ENCODE measurements at places on chromosomes 3 and 15.

DNA sequence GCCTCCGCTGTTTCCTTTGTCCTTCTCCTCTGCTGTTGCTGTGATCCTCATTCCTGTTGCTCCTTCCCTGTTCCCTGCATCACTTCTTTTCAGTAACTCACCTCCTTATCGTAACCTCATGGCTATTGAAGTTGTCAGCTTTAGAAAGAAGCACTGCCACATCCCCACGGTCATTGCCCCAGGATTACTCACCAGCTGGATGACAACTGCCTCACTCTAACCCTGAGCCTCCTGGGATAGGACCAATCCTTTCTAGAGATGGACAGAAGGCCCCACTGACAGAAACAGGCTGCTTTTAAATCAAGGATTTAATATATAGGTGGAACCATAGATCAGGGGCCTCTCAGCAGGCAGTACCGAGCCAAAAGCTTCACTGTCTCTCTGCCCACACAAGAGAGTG is 4.1 kb downstream of the FHIT start:
- no peak for DNase-seq

GRCh38 chr15:33296856-33297255 is 13.9 kb upstream of the RYR3 start:
- no peak for DNase-seq

GRCh38 chr15:30928076-30928475 is 24.4 kb downstream of the FAN1 start:
- no peak for DNase-seq

DNA sequence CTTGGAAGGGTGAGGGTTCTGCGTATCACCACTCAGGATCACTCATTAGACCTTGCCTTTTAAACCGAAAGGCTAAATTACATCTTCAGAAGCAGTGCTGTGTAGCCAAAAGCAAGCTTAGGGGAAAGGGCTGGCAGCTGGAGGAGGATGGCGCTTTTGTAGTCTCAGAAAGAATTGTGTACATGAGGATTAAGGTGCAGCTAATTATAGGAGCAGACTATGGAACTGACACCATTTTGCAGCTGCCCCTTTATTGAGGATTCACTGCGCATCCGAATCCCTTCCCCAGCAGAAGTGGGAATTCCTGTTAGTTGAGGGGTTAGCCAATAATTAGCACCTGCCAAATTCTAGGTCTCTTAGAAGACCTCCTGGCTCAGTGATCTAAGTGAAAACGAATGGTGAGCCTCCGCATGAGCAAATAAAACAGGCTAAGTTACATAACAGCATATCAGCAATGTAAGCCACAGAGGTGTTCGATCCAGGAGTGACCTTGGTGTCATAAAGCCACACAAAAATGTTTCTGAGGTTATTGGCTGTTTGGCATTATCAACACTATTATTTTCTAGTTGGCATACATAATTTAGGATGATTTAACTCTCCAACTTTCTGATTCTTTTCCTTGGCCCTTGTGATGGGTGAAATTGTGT is 42.6 kb upstream of the SEMA6D start:
- no peak for DNase-seq

- no peak for DNase-seq
Observed at GRCh38 chr3:156582532-156583183, 27.7 kb upstream of the SSR3 start.

DNA sequence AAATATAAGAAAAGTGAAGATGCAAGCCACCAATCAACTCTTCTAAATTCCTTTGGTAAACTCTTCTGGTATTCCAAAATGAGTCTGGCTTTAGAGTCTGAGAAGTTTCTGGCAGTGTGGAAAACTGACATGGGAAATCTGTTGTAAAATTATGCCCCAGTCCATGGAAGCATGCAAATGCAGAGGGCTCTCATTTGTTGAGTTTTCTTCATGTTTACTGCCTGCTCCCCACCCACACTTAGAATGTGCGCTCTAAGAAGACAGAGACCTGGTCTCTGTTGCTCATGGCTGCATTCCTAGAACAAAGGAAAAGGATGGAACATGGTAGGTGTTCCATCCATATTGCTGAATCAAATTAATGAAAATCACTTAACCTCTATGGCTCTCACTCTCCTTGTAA is 411.8 kb upstream of the PDZRN3 start:
- DNase-seq: no peak

DNA sequence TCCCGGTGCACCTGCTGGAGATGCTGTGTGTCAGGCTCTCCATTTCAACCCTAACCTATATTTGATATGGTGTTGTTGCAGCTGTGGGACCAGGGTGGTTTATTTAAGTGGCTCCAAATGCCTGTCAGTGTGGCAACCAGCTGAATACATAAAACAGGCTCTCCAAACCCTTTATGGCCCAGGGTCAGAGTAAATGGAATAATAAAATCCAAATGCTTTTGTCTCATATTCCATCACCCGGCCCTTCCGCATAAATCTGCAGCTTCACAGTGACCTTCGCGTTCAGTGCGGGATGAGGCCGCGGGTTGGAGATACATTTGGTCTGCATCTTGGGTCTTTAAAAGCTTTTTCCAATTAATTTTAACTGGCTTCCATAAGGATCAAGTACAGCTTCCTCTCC is 382.1 kb upstream of the NR2F2 start:
- DNase-seq: no peak

DNA sequence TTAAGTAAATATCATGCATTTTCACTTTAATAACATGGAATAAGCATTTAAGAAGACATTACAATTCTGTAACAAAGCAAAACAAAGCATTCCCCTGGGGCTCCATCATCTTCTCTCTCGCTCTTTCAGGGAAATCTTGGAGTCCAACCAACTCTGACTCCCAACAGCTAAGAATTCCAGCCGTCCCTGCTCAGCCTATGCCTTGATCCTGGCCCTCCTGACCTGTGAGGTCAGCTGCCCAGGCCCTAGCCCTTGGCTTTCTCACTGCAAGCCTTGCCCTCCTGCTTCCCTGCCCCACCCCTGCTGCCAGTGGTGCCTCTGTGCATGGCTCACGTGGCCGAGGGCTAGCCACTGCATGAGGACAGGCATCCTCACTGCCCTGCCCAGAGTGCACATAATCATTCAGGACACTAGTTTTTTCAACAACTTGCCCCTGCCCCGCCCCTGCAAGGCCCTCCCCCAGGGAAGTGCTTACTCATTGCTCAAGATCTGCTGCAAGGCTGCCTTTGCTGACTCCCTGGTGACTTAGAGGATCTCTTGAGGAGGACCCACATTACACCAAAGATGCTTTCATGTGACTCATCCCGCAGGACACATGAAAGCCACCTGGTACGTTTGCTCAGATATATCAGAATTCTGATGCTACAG is 37.6 kb downstream of the MTMR10 start:
- DNase-seq: no peak

DNA sequence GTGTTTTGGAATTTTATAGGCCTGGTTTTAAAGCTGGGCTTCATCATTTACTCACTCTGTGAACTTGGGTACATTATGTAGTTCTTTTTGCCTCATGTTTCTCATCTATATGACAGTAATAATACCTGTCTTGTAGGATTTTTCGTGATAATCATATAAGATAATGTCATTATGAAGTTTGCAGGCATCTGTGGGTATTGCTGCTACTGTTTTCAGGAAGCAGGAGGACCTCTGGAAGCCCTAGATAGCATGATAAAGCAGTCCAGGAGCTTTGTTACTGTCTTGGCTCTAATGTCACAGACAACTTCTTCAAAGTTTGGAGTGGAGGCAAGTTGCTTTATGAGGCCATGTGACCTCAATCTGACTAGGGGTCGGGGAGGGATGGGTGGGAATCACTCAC is 145.0 kb upstream of the MEIS2 start:
- DNase-seq: no peak

GRCh38 chr3:128873244-128874022 is 6.0 kb upstream of the ACAD9 start:
- DNase-seq: no peak

- no peak for DNase-seq
Observed at GRCh38 chr3:31322460-31322859, 210.3 kb upstream of the STT3B start.

- DNase-seq: no peak
Observed at GRCh38 chr15:80242132-80242769, 9.8 kb downstream of the CTXND1 start.

- no peak for DNase-seq
Observed at GRCh38 chr3:41638381-41638780, 323.5 kb downstream of the ULK4 start.

GRCh38 chr3:52145736-52146110 is 8.5 kb downstream of the POC1A start:
- no peak for DNase-seq

DNA sequence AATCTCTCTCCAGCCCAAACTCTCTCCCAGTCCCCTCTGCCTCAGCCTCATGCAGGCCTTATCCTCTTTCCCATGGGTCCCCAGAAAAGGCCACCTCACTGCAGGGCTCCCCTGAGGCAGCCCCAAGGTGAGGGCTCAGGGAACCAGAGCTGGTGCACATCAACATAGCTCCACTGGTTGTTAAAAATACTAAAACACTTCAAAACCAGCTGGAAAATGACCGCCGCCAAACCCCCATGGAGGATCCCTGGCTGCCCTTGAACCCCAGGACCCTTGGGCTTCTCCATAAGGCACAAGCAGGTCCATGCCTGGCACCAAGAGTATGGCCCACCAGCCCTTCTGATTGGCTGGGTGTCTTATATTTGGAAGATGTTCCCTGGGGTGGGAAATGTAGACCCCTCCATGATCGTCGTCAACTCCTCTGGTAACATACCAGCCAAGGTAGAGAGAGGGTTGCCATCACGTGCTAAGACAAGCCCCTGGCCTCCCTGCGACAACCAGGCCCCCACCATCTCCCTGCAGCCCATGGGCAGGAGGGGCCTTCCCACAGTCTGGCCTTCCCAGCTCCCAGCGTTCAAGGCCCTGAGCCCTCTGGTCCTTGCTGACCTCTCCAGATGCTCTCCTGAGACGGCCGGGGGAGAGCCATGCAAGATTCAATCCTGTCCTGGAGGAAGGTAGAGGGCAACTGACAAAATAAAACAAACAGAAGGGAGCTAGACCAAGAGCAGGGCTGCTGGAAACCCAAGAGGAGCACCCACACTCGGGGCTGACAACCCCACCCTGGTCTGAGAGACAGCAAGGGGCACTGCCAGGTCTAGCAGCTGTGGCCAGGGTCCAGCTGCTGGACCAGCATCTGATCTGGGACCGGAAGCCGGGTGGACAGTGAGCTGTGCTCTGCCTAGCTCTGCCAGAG is 132.1 kb upstream of the PRR20G start:
- DNase-seq: no peak

GRCh38 chr15:95448531-95449229 is 881.8 kb upstream of the NR2F2 start:
- DNase-seq: no peak

GRCh38 chr3:170712798-170713197 is 126.9 kb upstream of the SLC7A14 start:
- DNase-seq: no peak

GRCh38 chr15:89187301-89187985 is 33.9 kb downstream of the RLBP1 start:
- no peak for DNase-seq

DNA sequence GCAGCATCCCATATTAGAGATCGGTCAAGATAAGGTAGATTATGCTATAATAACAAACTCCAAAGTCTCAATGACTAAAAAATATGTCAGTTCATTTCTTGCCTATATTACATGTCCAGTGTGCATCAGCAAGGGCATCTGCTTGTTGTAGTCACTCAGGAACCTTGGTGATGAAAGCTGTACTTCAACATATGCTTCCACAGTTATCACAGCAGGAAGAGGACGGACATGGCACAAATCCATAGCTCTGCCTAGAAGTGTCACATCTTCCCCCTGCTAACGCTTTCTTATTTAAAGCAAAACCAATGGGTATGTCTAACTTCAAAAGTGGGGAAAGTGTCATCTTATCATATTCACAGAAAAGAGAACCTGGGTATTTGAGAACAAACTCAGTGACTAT is 20.0 kb upstream of the PIAS1 start:
- DNase-seq: no peak

DNA sequence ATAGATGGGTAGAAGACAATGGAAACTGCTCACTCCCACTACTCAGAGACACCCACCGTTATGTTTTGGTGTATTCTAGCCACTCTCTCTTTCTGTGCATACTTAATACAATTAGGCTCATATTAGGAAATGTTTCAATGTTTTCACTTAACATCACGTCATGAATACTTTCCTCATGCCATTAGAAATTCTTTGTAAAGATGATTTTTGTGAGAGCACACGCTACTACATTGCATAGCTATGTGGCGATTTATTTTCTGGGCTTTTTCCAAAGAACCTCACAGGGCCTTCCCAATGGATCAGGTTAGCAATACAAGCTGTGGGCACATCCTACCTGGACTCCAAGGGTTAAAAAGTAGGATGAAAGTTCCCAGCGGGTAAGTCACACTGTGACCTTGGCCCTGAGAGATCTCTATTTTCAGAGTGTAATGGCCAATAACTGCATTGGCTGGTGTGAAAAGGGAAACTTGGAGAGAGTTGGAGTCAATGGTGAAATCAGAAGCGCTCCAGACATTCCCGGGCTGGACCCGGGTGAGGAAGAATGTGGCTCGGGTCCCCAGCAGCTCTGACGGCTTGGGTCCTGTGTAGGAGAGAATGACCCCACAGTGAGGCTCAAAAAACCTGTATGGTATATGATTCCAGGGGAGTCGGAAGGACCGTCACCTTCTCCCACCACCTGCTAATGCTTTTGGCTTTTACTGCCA is 25.8 kb upstream of the TGM5 start:
- no peak for DNase-seq

DNA sequence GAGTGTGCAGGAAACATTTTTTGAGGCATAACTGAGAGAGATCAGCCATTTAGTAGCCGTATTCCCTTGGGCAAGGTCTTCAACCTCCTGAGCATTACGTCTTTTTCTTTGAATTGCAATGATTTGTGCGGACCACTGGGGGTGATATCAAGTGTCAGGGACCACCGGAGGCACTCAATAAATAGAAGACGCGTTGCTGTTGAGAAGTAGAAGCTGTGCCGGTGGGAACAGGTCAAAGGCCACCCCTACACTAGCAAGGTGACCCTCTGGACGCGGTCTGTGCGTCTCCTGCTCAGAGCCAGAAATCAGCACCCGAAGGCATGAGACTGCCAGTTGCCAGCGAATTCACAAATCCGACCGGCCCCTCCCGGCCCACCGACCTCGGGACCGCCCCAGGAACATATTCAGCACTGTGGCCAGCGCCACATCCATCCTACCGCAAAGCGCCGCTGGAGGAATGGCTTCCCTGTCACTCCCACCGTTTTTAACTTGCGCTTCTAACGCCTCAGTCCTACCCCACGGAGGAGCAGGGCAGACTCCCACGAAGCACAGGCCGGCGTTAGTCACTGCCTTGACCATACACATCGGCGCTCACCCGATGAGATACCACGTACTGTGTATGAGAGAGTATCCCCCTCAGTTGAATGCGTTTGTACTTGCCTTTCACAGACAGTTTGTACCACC is 1.4 kb upstream of the GHSR start:
- DNase-seq: no peak

DNA sequence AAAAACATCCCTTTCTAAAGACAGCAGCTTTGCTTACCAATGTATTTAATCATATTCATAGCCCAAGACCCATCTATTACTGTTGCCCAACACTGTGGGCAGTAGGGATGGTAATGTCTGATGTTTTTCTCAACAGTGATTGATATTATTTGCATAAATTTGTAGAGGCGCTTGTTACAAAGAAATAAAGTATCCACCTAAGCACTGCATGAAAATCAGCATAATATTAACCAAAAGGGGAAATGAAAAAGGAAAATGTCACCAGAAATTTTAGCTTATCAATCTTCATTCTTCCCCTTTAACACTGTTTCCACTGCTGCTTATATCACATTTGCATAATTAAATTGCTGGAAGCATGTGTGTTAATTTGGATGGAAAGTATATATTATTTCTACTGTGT is 140.5 kb downstream of the CTNNB1 start:
- DNase-seq: no peak

All from GM12864 (cell line).